HuH-7 (cell line): ENCODE measurements at places on chromosomes 12 and 14.

GRCh38 chr12:121581686-121582429 lies 1.0 kb upstream of the KDM2B start:
- no peak for DNase-seq

DNA sequence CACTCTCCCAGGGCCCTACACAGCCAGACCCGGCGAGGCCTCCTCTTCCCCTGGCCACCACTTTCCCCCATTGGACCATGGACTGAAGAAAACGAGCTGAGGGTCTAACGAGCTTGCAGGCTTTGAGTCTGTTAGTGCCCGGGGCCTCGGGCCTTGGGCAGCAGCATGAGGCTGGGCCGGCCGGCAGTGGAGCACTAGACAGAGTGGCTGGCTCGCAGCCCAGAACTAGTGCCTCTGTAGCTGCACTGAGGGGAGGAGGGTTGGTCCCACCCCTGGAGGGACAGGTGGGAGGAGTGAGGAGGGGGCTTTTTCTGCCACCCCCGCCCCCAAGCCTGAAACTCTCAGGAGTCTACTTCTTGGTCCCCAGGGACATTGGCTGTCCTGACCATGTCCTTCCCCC lies 38.7 kb downstream of the SLC6A12 start:
- no peak for DNase-seq

GRCh38 chr12:53941187-53941586 lies 2.6 kb downstream of the HOXC13 start:
- no peak for DNase-seq

DNA sequence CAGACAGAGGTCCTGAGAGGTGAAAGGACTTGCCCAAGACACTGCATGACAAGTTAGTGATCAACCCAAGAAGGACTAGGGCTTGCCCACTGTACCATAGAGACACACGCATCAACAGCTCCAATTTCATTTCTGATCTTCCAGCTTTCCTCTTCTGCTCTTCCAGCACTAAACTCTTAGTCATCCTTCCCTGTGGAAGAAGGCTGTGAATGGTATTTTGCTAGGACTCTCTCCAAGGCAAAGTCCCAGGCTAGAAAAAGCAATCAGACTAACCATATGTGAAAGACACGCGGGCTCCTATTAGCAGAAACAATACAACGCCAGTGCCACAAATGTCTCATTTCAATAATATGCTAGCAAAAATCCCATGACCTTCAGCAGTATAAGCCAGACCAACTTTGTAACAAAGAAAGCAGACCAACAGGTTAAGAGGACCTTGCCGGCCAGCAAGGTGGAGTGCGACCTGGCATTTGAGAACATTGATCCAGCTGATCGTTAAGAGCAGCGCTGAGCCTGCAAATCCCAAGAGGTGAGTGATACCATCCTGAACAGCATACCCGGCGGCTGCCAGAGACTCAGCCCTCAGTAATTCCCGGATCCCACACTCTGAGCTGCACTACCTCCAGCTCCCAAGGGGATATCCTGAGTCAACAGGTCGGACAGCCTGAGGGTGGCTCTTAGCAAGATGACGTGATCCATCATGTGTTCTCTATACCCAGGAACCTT lies 132.5 kb downstream of the FOXN3 start:
- no peak for DNase-seq

DNA sequence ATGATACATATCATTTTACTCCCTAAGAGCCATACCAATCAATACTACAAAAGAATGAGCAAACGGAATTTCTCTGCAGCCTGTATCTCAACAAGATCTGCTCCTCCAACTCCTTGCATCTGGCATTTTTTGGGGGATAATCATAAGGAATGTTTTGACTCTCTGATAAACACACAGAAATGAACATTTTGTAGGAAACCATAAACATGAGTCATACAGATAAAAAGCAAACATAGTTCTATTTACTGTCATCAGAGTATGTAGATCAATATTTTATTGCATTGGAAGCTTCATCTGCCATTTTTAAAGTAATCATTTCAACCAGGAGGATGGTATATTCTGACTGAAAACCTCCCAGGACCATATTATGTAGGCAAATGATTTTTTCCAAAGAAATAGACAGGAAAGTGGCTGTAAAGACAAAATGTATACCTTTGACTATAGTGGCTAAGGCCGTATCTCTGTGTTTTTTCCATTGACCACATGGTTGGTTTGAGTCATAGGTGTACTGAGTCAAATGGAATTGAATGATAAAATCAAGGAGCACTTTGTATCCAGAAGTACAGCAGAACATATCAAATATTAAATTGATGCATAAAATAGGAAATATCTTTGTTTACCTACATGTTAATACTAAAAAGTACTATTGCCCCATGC lies 32.4 kb upstream of the CD69 start:
- DNase-seq, result no peak

DNA sequence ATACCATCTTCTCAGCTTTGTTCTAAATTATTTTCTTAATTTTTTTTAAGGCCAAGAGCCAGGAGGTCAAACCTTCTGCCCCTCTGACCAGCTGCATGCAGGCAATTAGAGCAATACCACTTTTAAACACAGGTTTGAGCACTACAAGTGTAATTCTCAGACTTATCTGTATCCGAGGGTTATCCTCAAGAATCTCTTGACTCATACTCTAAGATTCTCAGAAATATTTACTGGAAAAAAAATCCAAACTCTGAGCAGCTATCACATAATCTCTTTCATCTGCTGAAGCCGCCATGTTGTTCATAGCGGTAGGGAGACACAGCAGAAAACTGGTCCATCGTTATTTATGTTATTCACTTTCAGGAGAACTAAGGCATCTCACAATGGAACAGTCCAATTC lies 27.4 kb upstream of the PTHLH start:
- no peak for DNase-seq

DNA sequence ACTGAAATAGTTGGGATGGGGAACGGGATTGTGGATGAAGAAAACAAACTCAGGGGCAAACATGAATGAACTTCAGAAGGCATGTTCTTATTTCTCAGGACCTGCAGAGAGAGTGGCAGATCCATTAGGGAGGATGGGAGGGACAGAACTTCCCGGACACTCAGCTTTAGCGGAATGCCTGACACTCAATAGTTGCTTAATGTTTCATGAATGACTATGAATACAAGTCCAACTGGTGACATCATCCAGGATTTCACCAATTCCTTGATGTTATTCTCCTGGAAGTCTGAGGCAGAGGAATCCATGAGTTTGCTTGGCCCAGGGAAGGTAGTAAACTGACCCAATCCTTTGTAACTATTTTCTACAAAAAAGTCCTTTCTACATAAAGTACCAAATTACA lies 37.8 kb upstream of the LRRC10 start:
- no peak for DNase-seq

DNA sequence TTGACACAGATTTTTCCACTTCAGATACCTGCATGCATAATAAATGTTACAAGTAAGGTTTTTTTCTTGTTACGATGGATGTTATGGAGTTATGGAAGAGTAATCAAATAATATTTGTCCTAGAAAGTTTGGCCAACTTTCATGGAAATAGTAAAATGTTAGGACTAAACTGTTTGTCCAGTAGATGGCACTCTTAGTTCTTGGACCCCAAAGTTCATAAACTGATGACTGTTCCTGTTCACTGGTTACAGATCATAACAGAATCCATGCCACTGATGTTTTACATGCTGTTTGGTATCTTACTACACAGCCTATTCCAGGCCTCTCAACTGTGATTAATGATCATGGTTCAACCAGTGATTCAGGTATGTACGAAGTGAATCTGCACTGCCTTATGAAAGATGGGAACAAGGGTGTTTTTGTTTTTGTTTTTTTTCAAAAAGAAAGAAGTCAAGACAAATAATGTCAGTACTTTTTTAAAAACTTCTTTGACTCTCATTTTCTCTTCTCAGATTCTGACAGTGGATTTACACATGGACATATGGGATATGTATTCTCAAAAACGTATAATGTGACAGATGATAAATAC lies 48.8 kb upstream of the SLCO1C1 start:
- DNase-seq, result peak; percentile 31
